Adipocyte (in vitro differentiated cells): ENCODE measurements at places on chromosomes 1 and 21.

GRCh38 chr21:30014886-30015285 is 75.1 kb upstream of the GRIK1 start:
- no peak for DNase-seq

- no peak for DNase-seq
Measured at GRCh38 chr1:31302709-31303441, 6.0 kb downstream of the ZCCHC17 start.

GRCh38 chr1:50343323-50343722 is 79.9 kb downstream of the DMRTA2 start:
- DNase-seq, result no peak

DNA sequence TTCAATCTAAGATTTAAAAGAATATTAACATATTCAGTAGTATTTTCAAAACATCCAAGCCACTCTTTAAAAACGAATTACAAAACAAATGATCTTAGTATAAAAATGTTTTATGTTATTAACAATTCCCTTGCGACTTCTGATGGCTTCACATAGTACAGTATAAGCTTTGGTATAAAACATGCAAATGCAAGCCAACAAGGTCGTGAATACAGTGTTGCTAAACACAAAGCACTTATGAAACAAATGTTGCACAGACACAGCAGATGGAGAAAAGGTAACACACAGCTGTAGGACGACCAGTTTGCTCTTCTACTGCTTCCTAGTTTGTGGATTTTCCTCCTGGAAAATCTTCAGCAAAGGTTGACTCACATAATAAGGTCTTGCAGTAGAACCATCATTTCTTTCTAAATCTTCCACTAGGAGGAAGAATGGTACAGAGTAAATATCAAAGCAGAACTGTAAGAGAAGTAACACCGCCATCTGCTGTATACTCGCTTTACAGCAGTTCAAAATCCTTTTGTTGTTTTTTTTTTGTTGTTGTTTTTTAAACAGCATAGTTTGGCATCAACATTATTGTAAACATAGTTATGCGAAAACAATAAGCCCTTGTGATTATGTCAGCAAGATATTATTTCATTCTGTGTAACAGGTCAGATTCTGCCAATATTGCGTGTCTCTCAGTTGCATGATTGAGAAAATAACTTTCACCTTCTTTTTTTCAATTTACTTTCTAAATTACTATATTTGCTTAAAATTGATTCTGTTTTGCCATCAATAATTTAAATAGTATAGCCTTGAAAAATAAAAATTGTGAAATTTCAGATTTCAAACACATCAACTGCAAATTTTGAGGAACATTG is 69.5 kb downstream of the LHX8 start:
- DNase-seq, result peak; percentile 83

DNA sequence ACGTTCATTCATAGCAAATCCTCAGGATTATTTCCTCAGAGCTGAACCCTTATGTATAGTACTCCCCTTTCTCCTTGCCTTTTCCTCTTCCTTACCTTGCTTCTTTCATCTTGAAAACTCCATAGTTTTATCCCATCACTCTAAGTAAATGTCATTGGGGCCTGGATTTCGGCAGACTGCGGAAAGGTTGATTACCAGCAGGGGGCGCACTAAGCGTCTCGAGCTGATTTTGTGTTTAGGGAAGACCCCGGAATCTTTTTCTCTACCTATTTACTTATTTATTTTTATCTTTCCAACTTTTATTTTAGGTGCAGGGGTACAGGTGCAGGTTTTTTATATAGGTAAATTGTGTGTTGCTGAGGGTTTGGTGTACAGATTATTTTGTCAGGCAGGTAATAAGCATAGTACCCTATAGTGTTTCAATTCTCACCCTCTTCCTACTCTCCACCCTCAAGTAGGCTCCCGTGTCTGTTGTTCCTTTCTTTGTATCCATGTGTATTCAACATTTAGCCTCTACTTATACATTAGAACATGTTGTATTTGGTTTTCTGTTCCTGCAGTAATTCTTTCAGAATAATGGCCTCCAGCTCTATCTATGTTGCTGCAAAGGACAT is 11.4 kb upstream of the MTARC1 start:
- peak; percentile 64 for DNase-seq

GRCh38 chr1:45895406-45895805 is 92.0 kb downstream of the MAST2 start:
- no peak for DNase-seq

- no peak for DNase-seq
Measured at GRCh38 chr1:180194546-180195207, 35.4 kb upstream of the LHX4 start.

DNA sequence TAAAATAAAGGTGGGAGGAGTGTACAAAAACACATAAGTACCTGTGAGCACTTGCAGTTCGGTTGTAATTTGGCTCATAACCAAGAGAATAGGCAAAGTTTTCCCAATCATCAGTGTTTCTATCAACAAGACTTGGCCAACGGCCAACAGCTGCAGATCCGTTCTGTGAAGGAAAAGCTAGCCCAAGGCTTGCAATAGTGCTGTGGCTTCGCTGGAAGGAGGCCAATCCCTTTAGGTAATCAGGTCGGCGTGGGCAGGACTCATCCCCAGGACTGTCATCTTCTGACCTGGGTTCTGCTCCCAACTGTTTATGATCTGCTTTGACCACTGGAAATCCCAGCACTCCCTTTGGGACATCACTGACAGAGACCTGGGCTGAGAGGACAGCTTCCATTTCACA is 107.8 kb downstream of the LYST start:
- DNase-seq, result no peak

- DNase-seq, result no peak
Measured at GRCh38 chr1:205590777-205591513, 40.9 kb downstream of the ELK4 start.

GRCh38 chr1:18636596-18637508 is 6.2 kb downstream of the PAX7 start:
- no peak for DNase-seq

- DNase-seq, result no peak
Measured at GRCh38 chr1:34879230-34879629, 19.7 kb upstream of the SMIM12 start.

- DNase-seq, result peak; percentile 37
Measured at GRCh38 chr1:69836971-69837636, 269.4 kb downstream of the LRRC7 start.

DNA sequence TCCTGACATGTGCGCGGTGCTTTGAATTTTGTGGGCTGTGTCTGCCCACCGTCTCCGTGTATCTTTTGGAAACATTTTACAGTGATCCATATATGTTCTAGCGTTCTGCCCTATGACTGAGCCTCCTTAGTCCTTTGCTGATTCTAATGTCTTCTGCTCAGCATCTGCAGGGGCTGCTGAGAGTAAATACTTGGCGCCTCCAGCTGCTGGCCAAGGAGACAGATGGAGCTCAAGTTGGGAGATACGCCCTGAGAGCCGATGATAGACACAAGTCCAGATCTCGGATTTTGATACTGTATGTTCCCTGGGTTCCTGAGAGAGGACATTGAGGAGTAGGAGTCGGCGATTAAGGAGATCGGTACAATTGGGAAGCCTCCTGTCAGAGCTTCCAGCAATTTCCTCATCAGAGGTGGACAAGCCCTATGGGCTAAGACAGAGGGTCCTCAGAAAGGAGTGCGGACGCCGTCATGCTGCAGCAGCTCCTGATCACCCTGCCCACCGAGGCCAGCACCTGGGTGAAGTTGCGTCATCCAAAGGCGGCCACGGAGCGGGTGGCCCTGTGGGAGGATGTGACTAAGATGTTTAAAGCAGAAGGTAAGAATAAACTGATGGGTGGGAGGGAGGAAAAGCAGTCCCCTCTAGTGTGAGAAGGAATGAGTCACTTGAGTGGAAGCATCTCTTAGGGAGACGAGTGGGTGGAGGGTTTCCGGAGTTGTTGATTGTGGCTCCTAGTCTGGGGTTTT is 390 bp downstream of the ZFP69B start:
- peak; percentile 48 for DNase-seq

DNA sequence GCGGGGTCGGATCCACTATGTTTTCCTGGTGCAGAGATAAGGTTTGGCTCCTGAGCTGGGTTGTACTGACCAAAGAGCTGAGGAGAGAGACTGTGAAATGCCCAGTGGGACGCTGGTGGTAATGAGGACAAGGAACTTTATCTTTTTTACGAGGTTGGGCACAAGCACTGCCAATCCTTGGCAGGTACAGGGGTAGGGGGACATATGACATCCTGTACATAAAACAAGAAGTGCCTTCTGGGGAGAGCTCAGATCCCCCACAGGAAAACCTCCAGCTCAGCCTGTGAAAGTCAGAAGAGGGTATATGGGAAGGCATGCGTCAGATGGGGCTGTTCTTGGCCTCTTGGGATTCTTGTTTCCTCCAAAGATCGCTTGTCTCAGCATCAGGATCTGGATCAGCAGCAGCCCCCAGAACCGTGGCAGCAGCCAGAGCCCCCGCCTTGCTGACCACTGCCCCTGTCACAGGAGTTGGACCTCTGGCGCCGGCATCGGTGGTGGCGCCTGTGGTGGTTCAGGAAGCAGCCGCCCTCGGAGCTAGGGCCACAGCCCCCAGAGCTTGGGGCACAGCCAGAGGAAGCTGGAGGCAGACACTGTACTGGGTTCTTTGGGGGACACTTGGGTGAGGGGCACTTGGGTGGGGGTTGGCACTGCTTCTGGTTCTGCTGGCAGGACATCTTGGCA is 905 bp downstream of the LCE3E start:
- DNase-seq, result no peak

- no peak for DNase-seq
Measured at GRCh38 chr21:45393833-45394638, 10.9 kb upstream of the COL18A1 start.

- DNase-seq, result no peak
Measured at GRCh38 chr1:62613325-62613727, 16.0 kb downstream of the ANGPTL3 start.

DNA sequence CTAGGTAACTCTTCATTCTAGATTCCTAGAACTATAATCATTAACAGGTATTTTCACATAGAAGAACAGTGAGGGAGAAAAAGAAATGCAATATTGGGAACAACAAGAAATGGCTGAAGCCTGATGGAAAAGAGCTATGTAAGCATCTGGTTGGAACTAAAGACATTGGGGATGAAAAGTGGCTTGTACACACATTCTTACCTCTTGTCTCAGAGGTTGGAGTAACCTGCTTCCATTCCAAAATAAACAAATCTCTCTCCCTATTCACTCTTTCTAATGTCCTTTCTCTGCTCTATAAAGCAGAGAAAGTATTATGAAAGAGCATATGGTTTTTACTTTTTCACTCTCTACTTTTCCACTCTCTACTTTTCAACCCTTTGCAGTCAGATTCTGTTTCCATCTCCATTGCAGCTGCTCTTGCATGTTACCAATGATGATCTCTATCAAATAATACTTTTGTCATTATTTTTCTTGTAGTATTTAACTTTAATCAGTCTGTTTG is 37.5 kb downstream of the CMPK1 start:
- DNase-seq, result peak; percentile 17

DNA sequence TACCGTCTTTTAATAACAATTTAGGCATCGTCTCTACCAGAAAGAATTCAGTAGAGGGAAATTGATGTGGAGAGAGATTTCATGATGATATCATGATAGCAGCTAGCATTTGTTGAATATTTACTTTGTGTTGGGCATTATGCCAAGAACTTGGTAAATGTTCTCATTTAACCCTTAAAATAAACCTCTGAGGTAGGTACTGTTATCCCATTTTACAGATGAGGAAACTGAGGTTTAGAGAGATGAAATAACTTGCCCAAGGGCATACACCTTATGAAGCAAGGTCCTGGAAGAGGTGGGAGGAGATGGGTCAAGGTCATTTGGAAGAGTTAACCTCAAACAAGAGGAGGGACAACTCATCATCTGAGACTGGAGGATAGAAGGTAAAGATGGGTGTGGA is 34.8 kb downstream of the TSNAX start:
- no peak for DNase-seq

- no peak for DNase-seq
Measured at GRCh38 chr1:201066986-201067385, 43.5 kb upstream of the KIF21B start.

DNA sequence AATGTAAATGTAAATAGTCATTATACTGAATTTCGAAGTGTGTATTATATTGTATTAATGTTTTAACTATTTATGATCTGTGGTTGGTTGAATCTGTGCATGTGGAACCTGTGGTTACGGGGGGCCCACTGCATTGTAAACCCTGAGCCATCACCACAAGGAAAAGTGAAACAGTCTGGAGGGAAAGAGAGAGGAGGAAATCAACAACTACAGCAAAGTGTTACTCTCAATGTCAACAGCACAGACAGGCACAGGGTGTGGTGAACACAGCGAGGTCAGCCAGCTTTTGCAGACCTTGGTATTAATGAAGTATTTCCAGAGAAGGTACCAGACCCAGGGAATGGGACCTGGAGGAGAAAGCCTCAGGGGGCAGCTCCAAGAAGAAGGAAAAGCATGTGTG is 37.1 kb upstream of the BACE2 start:
- no peak for DNase-seq

DNA sequence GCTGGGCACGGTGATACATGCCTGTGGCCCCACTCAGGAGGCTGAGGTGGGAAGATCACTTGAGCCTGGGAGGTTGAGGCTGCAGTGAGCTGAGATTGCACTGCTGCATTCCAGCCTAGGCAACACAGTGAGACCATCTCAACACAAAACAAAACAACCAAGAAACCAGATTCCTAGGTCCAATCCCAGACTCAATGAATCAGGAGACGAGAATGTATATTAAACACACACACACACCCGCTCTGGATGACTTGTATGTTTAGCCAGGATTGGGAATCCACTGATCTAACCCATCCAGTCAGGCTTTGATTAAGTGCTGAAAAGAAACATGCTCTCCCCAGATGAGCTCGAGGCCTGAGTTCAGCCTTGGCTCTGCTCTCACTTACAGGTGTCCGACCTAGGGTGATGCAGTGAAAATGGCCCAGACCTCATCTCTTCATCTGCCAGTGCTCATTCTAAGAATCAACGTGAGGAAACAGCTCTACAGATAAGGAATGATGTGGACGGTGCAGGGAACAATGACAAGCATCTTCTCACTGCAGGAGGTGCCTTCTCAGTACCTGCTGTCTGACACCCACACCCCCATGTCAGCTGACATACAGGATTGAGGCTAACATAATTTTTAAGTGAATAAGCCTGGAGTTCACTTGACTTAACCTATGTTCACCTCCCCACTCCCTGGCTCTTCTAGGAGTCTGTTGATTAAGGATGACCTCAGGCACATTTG is 15.3 kb upstream of the SRSF4 start:
- peak; percentile 84 for DNase-seq

GRCh38 chr1:43279666-43280065 is 5.7 kb downstream of the C1orf210 start:
- DNase-seq, result no peak

DNA sequence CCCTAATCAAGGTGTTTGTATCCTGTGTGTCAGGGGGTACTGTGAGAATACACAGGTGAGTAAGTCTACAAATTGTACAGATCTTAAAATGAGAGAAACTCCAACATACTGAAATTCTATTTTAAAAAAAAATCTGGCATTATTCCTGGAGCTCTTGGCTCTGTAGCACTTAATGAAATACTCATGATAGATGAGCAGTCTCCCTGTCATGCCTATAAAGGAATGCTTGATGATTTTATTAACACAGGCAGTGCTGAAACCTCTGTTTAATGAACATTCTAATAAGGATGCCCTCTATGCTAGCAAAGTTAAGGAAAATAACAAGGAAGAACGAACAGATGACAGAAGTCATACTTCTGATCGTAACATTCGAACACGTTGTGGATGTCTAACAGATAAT is 233.9 kb upstream of the NEGR1 start:
- DNase-seq, result no peak

- peak; percentile 35 for DNase-seq
Measured at GRCh38 chr1:238672262-238672661, 714.1 kb upstream of the CHRM3 start.

- no peak for DNase-seq
Measured at GRCh38 chr1:14347186-14347585, 251.3 kb upstream of the KAZN start.
